ENCODE measurements at places on chromosomes 1 and 21.
A peak's percentile ranks its signal among the peaks of the same experiment; 100 is the strongest.

GRCh38 chr21:44711327-44712202 lies at the start of gene TSPEAR:
Gene TSPEAR (minus strand): TSS chr21:44711572. CDS start chr21:44711514, 58 bp downstream.
- DNase-seq, result no peak

- no peak for DNase-seq
Measured at GRCh38 chr1:93180723-93181613, at the start of gene CCDC18. Gene CCDC18 (plus strand): TSS chr1:93180724. CDS start chr1:93183362, 2,638 bp downstream.

DNA sequence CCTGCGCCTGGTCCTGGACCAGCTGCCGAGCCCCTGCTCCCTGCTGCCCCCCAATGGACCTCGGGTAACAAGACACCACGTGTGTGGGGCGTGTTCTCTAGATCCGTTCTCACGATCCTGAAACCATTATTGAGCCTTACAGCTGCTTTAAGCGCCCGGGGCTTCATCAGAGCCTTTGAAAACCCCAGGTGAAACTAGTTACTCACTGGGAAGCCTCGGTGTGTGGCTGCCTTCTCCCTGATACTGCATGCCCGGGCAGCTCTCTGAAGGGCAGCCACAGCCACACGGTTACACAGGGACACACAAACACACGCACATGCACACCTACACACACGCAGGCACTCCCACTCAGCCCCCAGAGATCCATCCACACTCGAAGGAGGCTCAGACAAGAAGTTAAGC lies 5.3 kb downstream of the HES2 start:
- peak; percentile 12 for DNase-seq

DNA sequence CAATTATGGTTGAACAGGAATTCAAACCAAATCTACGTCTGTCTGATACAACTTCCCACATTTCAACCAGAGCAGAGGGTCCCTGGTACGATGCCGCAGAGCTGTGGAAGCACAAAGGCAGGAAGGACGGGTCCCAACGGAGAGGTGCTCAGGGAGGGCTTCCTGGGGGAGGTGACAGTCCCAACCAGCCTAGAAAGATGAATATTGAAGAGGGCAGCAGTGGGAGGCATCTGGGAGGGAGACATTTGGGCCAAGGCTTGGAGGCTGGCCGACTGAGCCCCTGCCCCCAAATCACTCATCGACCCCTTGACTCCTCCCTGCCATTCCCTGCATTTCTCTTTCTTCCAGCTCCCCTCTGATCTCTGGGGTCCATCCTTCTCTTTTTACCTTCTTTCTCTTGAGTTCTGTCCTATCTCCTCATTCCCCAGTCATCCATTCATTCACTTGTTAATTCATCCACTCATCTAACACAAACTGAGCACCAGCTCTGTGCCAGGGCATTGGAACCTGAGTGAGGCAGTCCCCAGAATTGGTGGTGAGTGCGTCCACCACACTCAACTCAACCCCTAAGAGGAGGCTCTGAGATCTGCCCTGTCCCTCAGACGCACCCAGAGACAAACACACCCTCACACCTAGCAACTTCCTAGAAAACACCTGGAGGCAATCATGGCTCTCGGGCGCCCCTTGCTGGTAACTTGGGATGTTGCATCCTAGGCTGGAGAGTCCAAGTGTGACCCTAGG lies 13.2 kb upstream of the CELA3B start:
- DNase-seq, result peak; percentile 41

DNA sequence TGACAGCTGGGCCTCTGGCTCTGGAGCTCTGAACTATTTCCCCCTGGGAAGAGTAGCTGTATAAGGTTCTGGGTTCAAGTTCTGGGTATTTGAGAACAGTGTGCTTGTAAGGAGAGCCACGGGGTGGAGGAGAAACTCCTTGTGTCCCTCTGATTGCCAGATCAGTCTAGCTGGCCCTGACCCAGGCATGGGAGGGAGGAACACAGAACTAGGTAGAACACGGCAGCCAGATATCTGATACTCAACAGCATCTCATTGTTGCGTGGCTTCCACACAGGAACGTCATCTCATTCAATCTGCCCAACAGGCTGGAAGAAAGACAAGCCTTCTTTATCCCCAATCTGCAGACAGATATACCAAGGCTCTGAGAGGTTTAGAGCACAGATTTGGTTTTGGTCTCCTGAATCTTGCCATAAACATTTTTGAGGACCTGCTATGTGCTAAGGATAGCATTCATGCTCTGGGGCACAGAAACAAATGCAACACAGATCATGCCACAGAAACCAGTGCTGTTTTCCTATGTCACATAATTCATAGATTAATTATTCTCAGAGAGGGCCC lies 83.8 kb downstream of the PLXNA2 start:
- DNase-seq, result peak; percentile 28
